Vagina (tissue), 2 donors: ENCODE measurements at places on chromosomes 2 and 18.

GRCh38 chr2:201980389-201980821 is 53.2 kb upstream of the FZD7 start:
- H3K4me3 ChIP-seq, result no peak overlapping the region
- H3K27ac ChIP-seq, result no peak overlapping the region
- no peaks in the 10 kb centered on the region for H3K36me3 ChIP-seq
- DNase-seq, result no peak
- no peaks in the 10 kb centered on the region for H3K4me1 ChIP-seq

- no peak for DNase-seq
- H3K4me3 ChIP-seq, result no peak overlapping the region
Observed at GRCh38 chr2:13996527-13996926, 636.0 kb upstream of the LRATD1 start.

GRCh38 chr2:31986906-31987305 is 23.9 kb downstream of the MEMO1 start:
- H3K27me3 ChIP-seq, result no peaks in the 10 kb centered on the region
- no peak overlapping the region for H3K4me3 ChIP-seq
- DNase-seq, result no peak
- peaks cover 14% of the 10 kb centered on the region for H3K4me1 ChIP-seq

- H3K27ac ChIP-seq, result no peak overlapping the region
- H3K36me3 ChIP-seq, result no peaks in the 10 kb centered on the region
- H3K4me3 ChIP-seq, result no peak overlapping the region
- DNase-seq, result no peak
- no peaks in the 10 kb centered on the region for H3K4me1 ChIP-seq
Observed at GRCh38 chr18:3874125-3874524, 424.2 kb downstream of the TGIF1 start.
